M059J (cell line): ENCODE measurements at places on chromosomes 12 and 14.

- DNase-seq, result no peak
Observed at GRCh38 chr12:132229926-132230325, 85.7 kb downstream of the NOC4L start.

DNA sequence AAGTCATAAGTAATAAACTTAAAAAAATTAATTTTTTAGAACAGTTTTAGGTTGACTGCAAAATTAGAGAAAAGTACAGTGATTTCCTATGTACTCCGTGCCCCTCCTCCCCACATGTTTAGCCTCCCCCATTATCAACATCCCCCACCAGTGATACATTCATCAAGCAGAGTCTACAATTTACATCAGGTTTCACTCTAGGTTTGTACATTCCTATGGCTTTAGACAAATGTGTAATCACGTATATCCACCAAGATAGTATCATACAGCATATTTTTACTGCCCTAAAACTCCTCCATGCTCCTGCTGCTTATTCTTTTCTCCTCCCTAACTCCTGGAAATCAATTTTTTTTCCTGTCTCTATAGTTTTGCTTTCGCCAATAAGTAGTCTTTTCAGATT lies 438.7 kb downstream of the LRFN5 start:
- no peak for DNase-seq

- DNase-seq, result no peak
Observed at GRCh38 chr12:123065676-123066383, 85.1 kb downstream of the PITPNM2 start.

DNA sequence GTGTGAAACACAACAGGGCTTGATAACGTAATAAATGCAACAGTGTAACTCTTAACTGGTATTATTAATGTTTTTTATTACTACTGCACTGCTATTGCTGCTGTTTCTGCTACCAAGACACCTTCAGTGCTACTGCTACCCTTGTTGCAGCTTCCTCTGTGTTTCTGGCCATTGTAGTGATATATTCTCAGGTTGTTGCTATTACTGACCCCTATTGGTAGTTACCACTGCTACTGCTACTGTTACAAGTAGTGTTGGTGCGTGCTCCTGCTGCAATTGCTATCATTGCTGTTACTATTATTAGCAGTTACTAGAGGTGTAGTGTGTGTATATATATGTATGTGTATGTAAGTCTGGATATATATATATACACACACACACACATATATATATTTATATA lies 87.2 kb upstream of the PTPRB start:
- peak; percentile 17 for DNase-seq

GRCh38 chr12:51687614-51688013 lies 96.6 kb downstream of the SCN8A start:
- DNase-seq, result peak; percentile 4

DNA sequence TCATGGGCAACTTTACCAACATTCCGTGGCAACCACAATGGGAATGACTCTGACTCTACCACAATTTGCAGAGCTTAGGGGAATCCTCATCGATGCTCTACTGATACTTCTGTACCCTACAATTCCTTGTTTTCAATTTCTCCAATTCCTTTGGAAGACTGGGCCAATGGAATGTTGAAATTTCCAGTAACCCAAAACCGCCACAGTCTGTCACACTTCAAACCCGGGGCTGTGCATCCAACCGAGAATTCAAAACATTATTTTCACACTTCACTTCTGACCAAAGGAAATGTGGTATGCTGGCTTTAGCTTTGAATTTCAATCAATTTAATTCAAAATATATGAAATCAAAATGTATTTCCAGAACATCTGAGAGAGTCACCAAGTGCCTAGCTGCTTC lies 951.4 kb downstream of the VRK1 start:
- no peak for DNase-seq

GRCh38 chr14:35725930-35726329 lies 83.2 kb downstream of the RALGAPA1 start:
- DNase-seq, result no peak

- DNase-seq, result no peak
Observed at GRCh38 chr14:100538351-100539002, 48.7 kb downstream of the BEGAIN start.

DNA sequence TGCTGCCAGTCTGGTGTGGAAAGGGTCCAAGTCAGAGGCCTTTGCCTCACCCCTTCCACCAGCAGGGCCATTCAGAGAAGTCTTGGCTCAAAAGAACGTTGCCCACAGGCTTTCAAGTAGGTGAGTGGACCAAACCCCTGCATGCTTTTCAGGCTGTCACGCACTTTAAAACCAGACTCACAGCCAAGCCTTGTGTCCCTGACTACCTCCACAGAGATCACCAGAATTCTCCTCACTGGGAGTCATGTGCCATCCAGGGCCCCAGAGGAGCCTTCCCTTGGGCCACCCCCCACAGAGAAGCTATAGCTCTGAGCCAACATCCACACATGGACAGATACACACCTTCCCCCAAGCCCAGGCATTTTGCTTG lies 283.1 kb downstream of the DPF3 start:
- DNase-seq, result peak; percentile 97

- no peak for DNase-seq
Observed at GRCh38 chr14:89125216-89125615, 291.8 kb downstream of the FOXN3 start.

DNA sequence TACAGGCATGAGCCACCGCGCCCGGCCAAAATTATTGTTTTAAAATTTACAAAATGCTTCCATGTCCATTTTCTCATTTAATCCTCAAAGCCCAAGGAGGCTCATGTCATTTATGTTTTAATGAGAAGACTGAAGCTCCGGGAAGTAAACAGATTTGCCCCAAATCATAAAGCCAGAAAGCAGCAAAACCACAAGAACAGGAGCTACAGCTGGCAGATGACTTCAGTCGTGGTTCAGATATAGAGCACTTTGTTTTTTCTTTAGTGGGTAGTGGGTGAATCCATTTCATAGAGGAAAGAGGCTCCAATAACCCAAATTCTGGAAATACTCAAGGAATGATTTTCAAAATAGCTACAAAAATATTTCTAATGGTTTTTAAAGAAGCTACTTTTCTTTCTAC lies 45.4 kb upstream of the VPS33A start:
- DNase-seq, result no peak

GRCh38 chr12:53267999-53268629 lies at the start of gene ESPL1:
Gene ESPL1, plus strand, starts transcription at chr12:53268299. Its CDS starts 468 bp downstream, at chr12:53268767.
- peak; percentile 71 for DNase-seq

DNA sequence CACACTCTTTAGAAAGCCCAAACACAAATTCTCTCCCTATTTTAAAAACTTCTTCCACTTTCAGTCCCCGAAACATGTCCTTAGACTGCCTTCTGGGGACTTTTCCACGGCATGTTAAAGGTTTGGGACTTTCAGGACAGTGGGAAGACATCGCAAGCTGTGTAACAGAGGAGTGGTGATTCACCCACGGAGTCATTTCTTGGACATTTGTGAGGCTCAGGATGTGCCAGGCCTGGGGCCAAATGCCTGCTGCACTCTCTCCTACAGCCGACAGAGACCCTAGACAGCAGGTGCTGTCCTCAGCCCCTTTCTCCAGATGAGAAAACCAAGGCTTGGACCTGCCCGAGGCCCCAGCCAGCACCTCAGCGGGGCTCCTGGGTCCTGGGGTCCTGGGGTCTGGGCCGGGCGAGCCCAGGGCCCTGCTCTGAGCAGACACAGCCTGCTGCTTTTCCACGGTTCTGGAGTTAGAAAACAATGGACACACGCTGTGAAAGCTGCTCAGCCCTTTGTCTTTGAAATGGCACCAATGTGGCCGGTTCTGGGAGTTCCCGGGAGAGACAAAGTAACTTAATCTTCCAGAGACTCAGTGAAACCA lies 370.2 kb upstream of the SFSWAP start:
- DNase-seq, result no peak

DNA sequence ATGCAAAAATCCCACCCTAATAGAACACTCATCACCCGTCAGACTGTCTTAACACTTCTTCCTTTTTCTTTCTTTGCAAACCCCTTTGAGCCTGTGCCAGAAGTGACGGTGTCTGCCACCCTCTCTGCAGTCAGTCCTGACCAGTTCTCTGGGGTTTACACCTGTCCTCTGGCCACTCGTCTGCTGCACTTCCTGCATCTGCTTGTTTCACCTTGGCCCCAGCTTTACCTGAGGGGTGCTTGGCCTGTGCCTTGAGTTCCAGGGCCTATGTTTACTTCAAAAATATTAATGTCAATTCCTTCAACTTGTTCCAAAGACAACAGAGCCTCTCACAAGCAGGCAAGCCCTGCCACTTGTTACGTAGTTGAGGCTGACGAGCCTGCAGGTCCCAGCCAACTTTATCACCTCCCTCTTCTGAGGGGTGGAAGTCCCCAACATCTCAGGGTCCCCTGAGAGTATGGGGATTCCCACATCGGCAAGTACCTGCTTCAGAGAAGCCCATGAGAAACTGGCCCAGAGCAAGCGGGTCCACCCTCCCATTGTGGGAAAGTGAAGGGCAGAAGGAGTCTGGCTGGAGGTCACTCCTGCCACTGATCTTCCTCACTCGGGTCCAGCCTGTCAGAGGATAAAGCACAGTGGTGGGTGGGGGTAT lies 205.4 kb downstream of the DAD1 start:
- DNase-seq, result no peak

DNA sequence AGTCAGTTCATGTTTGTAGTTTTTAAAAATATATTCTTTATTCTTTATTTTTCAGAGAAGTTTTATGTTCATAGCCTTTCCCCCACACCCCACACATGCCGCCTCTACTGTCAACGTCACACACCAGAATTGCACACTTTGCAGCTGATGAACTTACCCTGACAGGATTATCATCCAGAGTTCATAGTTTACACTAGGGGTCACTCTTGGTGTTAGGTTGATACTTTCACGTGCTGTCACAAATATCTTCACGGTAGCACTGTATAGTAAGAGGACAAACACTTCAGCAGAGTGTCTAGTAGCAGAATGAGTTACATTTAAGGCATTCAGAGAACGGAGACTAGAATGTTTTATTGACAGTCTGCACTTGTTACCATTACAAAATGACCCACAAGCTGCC lies 5.1 kb downstream of the DPPA3 start:
- peak; percentile 13 for DNase-seq

GRCh38 chr12:49969651-49970429 lies 2.9 kb upstream of the AQP6 start:
- no peak for DNase-seq

DNA sequence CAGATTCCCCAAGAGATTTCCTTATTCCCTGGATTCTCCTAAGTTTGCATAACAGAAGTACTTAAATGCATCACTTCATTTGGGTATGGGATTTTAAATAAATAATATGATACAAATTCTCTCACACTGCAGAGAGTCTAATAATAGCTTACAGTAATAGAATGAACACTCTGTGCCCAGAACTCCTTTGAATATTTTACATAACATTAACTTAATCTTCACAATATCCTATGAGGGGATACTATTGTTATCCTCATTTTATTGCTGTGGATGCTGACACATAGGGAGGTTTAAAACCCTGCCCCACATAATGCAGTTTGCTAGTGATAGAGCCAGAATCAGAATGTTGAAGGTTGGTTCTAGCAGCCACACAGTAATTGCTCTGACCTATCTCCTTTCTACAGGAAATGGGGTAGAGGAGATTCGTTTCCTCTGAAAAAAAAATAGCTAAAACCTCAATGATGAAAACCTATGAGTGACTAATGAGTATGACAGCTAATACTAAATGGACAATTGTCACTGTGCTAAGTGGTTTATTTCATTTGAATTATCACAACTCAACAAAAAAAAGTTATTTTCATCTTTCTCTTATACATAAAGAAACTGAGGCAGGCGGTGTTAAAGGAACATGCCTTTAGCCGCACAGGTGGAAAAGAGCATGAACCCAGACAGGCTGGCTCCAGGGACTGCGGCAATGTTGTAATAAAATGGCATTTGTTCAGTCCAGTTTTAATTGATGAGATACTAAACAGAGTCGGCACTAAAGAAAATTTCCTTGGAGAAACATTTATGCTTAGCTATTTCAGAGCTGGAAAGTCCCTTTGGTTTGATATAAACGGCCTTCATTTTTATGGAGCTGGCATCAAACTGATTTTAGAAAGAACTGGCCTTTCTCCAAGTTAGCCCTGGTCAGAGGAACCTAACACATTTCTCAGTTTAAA lies 880.9 kb downstream of the NRXN3 start:
- DNase-seq, result peak; percentile 32

- DNase-seq, result no peak
Observed at GRCh38 chr12:9699898-9700605, 30.5 kb downstream of the CLEC2D start.

GRCh38 chr12:122067966-122068365 lies 10.6 kb upstream of the MLXIP start:
- peak; percentile 78 for DNase-seq

- DNase-seq, result no peak
Observed at GRCh38 chr14:85221832-85222231, 308.1 kb upstream of the FLRT2 start.

- no peak for DNase-seq
Observed at GRCh38 chr14:45253754-45254310, 830 bp upstream of the MIS18BP1 start.

GRCh38 chr14:72523424-72524294 lies 370.2 kb downstream of the DPF3 start:
- peak; percentile 40 for DNase-seq

- peak; percentile 61 for DNase-seq
Observed at GRCh38 chr12:3272958-3273357, 195.8 kb downstream of the TSPAN9 start.

DNA sequence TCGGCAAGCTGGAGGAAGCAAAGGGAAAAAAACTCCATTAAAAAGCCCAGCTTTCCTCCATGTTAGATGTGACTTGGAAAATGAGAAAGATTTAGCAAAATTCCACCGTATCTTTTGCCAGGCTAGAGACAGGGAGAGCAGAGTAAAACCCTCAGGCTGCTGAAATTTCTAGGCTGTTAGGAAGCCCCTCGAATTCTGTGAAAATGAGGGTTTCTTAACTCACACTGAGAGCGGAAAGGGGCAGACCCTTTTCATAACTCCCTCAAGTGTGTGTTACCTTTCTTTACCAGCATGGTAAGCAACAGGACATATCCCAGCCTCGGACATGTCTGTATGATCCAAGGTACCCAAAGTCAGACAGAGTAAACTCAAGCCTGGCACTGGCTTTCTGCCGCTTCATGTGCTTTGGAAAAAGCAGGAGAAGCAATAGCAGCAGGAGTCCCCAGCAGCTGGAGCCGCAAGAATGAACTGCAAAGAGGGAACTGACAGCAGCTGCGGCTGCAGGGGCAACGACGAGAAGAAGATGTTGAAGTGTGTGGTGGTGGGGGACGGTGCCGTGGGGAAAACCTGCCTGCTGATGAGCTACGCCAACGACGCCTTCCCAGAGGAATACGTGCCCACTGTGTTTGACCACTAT lies at the start of gene RHOJ:
Gene RHOJ, plus strand, starts transcription at position 37 of the 637 bp plus-strand sequence. Its CDS starts 427 bp downstream, at position 464.
- DNase-seq, result peak; percentile 24

DNA sequence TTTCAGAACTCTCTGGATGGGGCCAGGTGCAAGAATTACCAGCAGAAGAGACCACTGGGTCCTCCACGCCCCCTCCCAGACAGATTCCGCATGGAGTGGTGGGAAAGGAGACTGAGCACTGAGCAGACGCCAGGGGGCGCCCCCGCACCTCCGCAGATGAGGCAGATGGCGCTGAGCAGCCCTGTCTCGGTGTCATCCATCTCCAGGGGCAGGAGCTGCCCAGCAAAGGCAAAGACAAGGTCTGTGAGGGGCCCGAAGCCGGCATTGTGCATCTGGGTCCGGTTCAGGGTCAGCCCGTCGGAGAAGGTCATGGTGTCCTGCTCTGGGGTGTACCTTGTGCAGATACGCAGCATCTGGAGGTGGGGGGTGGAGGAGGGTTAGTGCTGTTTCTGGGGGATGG lies 6.3 kb upstream of the ITGB7 start:
- DNase-seq, result peak; percentile 58

GRCh38 chr14:69079188-69079742 lies 73.7 kb downstream of the DCAF5 start:
- DNase-seq, result peak; percentile 85

GRCh38 chr12:71665090-71665463 lies 976 bp downstream of the THAP2 start:
- DNase-seq, result no peak
